Uterus (tissue), 4 donors: ENCODE measurements at places on chromosomes 7 and 10. TPM values are rescaled to one million over a fixed set of nuclear protein-coding genes. Genes with fewer than 3 reads are reported as not detected.

GRCh38 chr7:929311-929711 lies 25.2 kb downstream of the ADAP1 start:
- DNase-seq = peak; percentile 4

- DNase-seq = no peak
Measured at GRCh38 chr7:81937091-81937490, 167.2 kb upstream of the HGF start.

- DNase-seq = no peak
Measured at GRCh38 chr10:96834120-96834519, 2.0 kb downstream of the LCOR start.

DNA sequence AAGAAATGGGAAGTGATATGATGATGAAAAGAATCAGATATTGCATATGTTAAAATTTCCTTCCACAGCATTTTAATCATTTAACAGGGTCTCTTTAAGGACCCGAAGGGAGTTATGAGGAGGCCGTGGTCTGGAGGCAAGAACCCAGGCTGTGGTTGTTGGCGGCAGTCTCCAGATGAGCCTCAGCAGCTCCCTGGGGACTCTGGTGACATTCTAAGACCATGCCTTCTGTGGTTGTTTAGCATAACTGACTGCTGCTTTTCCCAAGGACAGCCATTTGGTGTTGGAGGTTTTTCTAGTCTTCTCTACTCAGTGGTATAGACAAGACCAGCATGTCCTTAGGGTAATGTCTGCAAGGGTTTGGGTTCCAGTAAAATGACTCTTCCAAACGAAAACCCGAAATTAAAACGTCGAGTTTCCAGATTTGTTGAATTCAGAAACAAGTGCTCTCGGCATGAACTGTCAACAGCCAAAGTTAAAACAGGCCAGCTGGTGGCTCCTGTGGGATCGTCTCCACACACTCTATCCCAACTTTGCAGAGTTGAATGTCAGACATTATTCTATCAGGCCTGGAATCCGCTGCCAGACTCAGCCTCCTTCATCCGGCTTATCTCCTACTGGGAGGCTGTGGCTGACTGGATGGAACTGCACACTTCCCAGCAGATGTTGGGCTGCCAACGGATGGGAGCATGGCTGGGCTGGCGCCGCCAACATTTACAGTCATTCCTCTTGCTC lies 183.1 kb downstream of the TAX1BP1 start:
- no peak for DNase-seq

GRCh38 chr10:80855348-80855971 lies 317.8 kb downstream of the SH2D4B start:
- no peak for DNase-seq

- peak; percentile 44 for DNase-seq
Measured at GRCh38 chr7:101743241-101743994, 74.0 kb upstream of the CUX1 start.

GRCh38 chr10:102599565-102600327 lies 44.5 kb upstream of the TRIM8 start:
- no peak for DNase-seq

The BICC1 gene
- 1.3 TPM for total RNA-seq

The SRGN gene
- 36.9 TPM for total RNA-seq

The STAG3 gene
- not detected for total RNA-seq

The VWA2 gene
- not detected for total RNA-seq

The DNAJC2 gene
- 2.6 TPM for total RNA-seq
